Activated naive CD4-positive, alpha-beta T cell treated with anti-CD3 and anti-CD28 coated beads, Interleukin-2, amount 50 U/mL, for 16 hours (primary cell): ENCODE measurements at places on chromosomes 2 and 18.

GRCh38 chr2:58727981-58728656 lies 487.0 kb upstream of the FANCL start:
- DNase-seq, result no peak

DNA sequence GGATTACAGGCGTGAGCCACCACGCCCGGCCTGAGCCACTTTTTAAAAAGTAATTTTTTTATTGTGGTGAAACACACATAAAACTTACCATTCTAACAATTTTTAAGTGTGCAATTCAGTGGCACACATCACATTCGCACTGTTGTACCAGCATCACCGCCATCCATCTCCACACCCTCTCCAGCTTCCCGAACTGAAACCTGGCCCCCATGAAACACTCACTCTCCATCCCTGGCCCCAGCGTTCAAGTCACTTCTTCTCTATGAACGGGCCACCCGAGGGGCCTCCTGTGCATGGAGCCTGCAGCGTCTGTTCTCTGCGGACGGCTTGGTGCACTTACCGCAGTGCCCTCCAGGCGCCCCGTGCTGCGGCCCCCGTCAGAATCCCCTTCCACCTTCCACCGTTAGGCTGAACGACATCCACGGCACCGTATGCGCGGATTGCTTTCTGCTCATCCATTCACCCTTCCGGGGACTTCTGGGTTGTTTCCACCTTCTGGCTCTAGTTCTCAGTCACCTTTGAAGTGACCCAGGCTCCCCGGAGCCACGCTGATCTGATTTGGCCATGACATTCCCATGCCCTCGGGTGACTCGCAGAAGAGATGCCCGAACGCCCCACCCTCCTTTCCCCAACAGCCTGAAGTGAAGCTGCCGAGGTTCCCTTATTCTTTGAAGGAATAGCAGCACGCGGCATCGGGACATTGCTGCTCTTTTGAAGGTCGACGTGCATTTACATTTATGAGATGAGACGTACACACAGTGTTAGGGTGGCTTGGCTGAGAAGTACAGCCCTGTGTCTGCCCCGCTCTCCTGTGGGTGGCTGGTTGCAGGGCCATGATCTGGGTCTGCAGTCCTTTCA lies 134.4 kb downstream of the MBP start:
- DNase-seq, result no peak

DNA sequence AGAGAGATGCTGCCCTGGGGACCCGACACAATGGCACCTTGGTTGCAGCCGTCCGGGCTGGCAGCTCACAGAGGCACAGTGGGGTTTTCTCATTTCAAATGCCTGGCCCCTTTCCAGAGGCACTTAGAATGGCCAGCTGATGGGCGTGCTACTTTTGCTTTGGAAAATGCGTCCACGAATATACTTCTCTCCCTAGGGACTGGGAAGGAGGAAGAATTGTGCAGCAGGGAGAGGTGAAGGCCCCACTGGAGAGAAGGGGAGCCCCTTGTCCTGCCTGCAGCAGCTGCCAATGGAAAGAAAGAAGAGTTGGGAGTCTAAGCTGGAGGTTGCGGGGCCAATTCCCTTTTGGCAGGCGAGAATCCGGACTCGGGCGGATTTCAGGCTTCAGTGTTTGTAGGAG lies 1.1 kb upstream of the MAL start:
- DNase-seq, result no peak

- no peak for DNase-seq
Measured at GRCh38 chr2:32522770-32523169, 105.1 kb upstream of the TTC27 start.

DNA sequence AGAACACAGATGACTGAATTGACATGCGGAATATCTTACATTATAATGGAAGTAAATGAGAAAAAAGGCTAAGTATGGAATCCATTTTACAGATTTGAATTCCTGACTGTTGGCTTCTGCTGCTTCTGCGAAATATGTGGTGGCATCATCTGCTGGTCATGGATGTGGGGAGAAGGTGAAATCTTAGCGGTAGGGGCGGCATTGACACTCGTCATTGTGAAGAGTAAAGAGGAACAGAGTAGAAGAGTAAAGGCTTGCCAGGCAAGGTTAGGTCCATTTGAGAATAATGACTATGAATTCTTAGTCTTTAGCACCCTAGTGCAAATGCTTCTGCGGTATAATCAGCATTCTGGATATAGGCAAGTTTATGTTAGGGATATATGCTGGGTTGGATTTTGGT lies 32.4 kb downstream of the ACTR3 start:
- DNase-seq, result no peak

- no peak for DNase-seq
Measured at GRCh38 chr2:217101972-217102371, 242.1 kb upstream of the TNP1 start.

DNA sequence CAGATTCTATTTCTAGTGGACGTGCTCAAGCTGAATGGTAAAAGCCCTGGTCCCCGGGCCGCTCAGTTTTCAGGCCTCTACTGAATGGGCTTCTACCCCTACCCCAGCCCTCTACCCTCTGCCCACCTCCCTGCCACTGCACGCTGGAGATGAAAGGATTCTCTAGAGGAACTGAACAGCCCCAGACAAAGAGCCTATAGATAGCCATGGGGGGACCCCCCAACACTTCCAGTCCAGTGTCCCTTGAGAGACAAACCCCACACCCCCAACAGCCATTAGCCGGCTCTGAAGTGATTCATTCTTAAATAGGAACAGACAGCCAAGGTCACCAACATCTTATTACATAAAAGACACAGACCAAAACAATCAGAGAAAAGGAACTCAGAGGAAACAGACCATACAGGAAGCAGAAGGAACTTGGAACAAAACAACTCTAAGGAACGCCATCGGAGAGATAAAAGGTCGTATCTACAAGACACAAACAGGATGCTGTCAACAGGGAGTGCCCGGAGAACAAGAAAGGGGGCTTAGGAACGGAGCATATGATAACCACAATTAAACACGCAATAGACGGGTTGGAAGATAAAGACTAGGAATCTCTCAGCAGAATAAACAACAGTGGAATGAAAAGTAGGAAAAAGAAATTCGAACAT lies 23.5 kb downstream of the TMEM37 start:
- no peak for DNase-seq

- no peak for DNase-seq
Measured at GRCh38 chr2:8800821-8801220, 36.6 kb downstream of the KIDINS220 start.
